Osteocyte (in vitro differentiated cells): ENCODE measurements at places on chromosomes 16 and 17. TPM values are rescaled to one million over a fixed set of nuclear protein-coding genes. Genes with fewer than 3 reads are reported as not detected.

DNA sequence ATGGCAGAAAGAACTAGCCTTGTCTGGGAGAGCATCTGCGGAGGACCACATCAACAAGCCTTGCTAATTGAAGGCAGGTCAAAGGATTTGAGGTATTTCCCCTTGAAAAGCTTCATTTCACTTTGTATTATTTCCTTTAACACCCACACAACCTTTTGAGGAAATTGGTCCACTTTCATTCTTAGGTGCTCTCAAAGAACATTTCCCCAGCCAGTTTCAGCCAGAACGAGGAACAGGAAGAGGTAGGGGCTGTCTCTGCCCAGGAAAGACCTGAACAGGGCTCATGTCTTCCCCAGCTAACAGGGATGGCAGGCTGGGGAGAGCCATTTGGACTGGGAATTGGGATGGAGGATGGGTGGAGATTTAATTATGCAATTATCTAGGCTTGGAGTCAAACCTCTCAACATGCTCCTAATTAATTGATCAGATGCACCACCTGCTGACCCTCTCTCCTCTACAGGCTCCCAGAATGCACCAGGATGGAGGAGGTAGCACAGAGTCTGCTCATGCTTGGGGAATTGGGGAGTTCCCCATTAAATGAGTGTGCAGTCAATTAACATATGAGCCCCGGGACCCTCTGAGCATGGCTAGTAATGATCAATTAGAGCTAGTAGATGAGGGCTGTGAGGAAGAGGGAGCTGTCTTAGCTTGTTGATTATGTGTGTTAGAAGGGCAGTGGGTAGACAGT, 84.6 kb downstream of the GP2 start:
- H3K36me3 ChIP-seq: no peaks in the 10 kb centered on the region
- no peaks in the 10 kb centered on the region for H3K27me3 ChIP-seq
- no peaks in the 10 kb centered on the region for H3K4me1 ChIP-seq
- no peak overlapping the region for H3K27ac ChIP-seq

TLCD3A gene
- 23.7 and 27.3 TPM in 2 replicates for total RNA-seq

TERB1 gene
- total RNA-seq: 0.18 and 0.43 TPM in 2 replicates

GRCh38 chr17:82486231-82487094, 27.9 kb downstream of the NARF start:
- DNase-seq: no peak
- H3K4me3 ChIP-seq: no peak overlapping the region
- H3K27me3 ChIP-seq: no peaks in the 10 kb centered on the region
- no peak overlapping the region for H3K27ac ChIP-seq
- no peaks in the 10 kb centered on the region for H3K4me1 ChIP-seq
- H3K36me3 ChIP-seq: peaks cover 38% of the 10 kb centered on the region

ARHGAP44 gene
- 4.9 and 7.2 TPM in 2 replicates for total RNA-seq
